ENCODE measurements at places on chromosomes 12 and 14.

DNA sequence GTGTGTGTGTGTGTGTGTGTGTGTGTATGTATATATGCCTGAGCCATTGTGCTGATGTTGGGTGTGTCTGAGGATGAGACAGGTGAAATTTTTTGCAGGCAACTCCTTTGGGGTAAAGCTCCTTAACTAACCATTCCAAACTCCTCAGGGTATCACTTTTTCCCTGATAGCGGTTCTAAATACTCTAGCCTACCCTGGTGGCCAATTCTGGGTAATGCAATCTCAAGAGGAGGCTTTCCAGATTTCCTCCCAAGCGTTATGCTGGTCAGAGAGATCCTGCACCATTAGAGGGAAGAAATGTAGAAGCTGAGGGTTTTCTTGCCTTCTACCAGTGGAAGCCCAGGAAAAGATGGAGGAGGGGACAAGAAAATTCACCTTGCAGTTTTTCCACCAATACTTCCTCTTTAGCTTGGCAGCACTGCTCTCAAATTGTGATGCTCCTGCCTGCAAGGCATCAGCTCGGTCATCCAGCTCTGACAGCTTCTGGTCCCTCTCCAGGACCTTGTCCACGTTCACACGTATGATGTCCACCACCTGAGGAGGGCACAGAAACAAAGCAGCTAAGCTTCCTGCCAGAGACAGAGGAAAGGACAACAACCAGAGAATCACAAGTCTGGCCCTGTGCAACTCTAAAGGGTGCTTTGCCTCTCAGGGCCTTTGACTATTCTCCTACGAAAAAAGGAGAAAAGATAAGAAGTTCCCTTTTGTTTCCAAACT is 4.9 kb downstream of the VAMP1 start:
- DNase-seq = no peak

GRCh38 chr14:55662752-55663151 is 82.7 kb downstream of the KTN1 start:
- no peak for DNase-seq

- DNase-seq = peak; percentile 86
Observed at GRCh38 chr14:104800015-104800770, 708 bp upstream of the ZBTB42 start.

DNA sequence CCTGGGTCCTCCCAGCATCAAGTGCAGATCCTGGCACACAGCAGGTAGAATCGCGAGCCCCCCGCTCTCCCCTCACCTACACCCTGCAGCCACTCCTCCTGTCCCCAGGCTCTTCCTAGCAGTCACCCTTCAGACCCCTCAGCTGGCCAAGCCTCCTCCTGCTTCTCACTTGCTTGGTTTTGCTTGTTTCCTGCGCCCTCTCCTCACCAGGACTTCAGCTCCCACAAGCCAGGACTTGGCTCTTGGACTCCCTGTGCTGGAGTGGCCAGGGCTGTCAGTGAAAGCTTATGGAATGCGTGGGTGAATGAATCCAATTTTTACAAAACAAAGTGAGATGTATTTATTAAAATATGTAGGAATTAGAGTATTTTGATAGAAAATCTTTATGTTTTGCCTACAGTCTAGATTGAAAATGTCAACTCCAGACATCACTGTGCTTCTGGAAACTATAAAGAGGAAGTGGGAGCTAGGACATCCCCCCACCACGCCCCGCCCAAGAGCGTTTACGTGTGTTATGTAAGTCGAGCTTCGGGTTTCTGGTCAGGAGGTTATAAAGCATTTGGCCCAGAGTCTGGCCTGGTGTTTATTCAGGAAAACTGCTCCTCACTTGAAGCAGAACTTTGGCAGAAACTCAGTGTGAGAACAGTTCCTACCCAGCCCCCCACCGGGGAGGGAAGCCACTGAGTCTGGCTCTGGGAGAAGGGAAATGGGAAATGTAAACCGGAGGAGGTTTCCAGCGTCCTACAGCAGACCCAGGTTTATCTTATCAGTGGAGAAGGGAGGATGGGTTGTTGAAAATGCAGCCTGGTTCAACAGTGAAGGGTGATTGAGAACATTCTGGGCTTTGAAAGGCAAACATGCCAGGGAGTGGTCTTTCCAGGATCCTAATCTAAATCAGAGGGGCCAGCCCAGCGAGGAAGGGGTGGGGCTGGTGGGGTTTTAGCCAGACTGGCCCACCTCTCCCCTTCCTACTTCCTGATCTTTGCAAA is 8.8 kb downstream of the ALDH2 start:
- no peak for DNase-seq

GRCh38 chr12:9319842-9320173 is 111.6 kb upstream of the PZP start:
- DNase-seq = no peak

- no peak for DNase-seq
Observed at GRCh38 chr14:105937253-105938054, 411.1 kb downstream of the TMEM121 start.

Data from activated CD8-positive, alpha-beta memory T cell treated with anti-CD3 and anti-CD28 coated beads, Interleukin-2, amount 50 U/mL, for 4 hours (primary cell).